CD4-positive, alpha-beta T cell treated with Interleukin-21 for 1 hour (primary cell): ENCODE measurements at places on chromosomes 11 and 22.

GRCh38 chr11:115085461-115086210, 407.3 kb downstream of the NXPE2 start:
- no peak for DNase-seq

DNA sequence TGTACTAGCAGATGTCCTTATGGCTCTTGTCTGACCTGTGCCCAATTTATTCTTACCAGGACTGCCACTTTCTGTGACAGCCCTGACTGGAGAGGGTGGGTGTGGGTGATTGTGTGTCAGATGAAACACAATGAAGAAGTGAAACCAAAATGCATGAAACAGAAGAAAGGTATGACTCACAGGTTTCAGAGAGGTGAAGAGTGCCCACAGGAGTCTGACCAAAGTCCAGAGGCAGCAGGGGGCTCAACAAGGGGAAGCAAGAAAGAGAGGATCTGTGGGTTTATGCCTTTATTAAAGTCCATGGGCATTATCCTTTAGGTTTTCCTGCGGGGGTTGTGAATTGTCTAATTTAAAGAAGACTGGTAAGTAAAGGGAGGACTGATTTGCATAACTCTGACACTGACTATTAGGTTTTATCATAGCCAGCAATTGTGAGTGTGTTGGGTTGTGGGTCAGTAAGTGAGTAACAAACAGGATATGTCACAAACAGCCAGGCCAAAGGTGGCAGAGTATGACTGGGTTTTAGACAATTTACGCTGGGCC, 3.9 kb upstream of the OR4C6 start:
- no peak for DNase-seq

GRCh38 chr11:15911377-15912044, 444.8 kb downstream of the SOX6 start:
- DNase-seq = no peak

DNA sequence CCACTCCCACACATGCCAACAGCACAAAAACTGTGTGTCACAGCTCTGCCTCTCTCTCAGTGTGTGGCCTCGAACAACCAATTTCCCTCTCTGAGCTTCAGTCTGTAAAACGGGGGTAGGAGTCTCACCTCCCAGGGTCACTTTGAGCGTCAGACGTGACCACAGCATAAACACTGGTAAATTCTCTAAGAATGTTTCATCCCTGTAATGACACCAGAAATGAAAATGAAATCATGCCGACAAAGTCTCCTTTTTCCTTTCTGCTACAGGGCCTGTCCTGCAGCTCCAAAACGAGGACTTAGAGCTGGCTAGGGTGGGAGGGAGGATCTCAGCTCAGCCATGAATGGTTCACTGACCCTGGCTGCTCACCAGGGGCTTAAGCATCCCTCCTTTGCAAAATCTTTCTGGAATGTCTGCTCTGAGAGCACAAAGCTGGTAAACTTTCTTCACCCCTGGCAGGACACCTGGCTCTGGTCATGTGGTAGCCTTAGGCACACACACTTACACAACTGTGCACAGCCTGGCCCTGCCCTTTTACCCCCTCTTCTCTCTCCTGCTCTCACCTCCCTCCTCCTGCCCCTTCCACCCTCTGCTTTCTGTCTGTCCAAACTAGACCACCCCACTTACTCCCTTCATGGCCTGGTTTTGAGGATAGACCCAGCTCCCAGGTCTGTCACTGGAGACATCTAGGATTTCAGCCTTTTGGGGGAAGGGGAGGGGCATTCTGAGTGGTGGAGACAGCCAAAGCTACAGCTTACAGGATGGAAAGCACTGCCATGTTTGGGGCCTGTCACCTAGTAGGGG, 12.3 kb upstream of the TSKU start:
- DNase-seq = no peak

DNA sequence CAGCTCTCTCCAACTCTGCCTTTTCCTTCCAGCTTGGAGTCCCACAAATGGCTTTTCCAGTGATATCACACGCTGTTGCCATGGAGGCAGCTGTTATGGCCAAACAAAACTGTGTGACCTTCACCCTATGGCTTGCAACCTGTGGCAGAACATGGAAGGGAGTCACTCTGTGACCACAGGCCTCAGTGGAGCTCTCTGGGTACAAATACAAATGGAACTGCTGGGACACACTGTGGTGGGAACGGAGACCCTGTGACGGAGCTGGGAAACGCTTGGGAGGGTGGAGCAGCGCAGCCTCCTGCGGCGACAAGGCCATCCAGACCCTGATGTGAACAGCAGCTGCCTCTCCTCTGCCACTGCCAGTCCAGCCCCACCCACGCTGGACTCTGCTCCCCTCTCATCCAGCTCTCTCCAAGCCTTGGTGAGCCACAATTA, 162.5 kb downstream of the ETS1 start:
- DNase-seq = no peak

GRCh38 chr11:7520011-7520942, 6.5 kb downstream of the PPFIBP2 start:
- no peak for DNase-seq

GRCh38 chr22:48251629-48252028, 1489.2 kb downstream of the TBC1D22A start:
- no peak for DNase-seq

DNA sequence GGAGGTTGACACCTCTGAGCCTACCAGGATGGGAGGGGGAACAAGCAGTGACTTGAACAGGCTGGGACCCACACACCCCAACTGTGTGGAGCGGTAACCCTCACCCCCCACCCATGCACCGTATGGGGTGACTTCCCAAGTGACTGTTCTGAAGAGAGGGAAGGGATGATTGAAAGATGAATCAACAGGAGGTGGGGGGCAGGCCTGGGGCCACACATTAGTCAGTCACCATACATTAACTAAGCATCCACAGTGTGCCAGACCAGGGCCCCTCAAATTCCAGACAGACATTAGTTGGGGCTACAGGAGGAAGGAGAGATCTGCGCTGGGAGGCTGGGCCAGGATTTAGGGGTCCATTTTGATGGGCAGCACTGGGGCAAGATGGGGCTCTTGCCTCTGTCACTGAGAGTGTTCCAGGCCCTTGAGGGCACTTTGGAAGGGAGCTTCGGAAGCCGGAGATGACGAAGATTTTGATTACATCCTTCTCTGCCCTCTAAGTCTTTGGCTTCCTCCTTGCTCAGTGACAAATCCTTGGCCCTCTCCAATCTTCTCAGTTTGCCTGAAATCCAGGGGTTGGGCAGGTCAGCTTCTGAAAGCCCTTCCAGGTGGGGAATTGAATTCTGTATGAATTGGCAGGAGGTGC, 966 bp downstream of the SMTN start:
- no peak for DNase-seq

DNA sequence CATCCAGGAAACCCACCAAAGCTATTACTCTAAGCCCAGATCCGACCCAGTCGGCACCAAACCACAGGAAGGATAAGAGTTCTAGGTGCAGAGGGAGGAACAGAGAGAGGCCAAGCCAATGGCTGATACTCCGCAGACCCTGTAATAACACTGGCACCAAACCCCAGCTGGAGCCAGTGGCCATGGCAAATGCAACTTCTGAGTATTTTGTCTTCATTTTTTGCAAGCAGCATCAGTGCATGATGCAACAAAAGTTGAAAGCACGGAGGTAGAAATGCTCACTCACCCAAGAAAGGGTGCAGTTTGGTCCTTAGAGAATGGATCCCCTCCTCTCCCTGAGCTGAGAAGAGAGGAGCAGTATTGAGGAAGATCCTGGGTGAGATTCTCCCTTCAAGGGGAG, 2.8 kb downstream of the TMEM121B start:
- DNase-seq = no peak

DNA sequence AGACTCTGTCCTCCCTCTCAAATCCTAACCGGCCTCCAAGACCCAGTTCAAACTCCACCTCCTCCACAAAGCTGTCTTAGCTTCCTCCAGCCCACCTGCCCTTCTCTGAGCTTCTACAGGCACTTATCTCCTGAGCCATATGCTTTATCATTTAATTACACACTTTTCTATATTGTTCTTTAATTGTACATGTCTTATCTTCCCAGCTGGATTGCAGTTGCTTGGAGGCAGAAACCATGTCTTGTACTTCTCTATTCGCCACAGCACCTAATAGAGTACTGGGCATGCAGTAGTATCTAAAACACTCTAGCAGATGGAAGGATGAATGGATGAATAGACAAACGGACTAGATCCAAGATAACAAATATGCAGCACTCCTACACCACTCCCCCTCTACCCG, 11.3 kb downstream of the TRIM29 start:
- no peak for DNase-seq

DNA sequence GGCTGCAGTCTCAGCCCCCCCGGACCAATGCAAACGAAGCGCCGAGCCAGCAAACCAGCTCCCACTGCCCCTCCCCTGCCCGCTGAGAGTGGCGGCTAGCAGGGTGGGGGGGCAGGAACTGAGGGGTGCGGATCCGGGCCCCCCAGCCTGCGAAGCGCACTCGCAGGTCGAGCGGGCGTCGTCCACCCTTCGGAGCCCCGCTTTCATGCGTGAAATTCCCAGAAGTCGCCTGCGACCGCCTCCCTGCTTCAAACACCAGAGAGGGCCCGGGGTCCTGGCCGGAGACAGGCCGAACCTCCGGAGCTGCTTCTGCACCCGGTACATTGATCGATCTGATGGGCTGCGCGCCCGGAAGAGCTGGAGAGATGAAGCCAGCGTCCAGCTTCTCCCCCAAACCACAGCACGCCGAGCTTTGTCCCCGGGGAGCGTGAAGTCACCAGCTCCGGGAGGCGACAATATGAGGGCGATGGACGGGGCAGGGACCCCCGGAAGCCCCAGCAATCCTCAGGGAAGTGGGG, 646 bp upstream of the PATZ1 start:
- DNase-seq = no peak

- DNase-seq = no peak
Measured at GRCh38 chr11:110177086-110177456, 83.9 kb downstream of the ZC3H12C start.

GRCh38 chr11:69002110-69002569, 10.9 kb downstream of the MRGPRF start:
- DNase-seq = no peak

DNA sequence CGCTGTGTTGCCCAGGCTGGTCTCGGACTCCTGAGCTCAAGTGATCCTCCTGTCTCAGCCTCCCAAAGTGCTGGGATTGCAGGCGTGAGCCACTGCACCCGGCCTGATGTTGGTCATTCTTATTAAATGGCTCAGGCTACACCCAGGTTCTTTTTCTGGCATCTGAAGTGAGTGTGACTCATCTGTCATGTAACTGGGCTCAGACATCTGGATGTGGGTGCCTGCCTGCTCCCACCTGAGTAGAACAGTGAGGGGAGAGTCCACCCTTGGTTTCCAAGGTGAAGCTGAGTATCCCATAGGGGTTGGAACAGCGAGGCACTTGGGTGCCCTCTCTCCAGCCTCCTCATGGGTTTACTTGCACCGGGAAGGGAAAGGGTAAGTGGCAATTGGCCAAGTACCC, 36.7 kb upstream of the EIF3D start:
- no peak for DNase-seq

- DNase-seq = no peak
Measured at GRCh38 chr11:12503039-12503484, 125.7 kb downstream of the PARVA start.

DNA sequence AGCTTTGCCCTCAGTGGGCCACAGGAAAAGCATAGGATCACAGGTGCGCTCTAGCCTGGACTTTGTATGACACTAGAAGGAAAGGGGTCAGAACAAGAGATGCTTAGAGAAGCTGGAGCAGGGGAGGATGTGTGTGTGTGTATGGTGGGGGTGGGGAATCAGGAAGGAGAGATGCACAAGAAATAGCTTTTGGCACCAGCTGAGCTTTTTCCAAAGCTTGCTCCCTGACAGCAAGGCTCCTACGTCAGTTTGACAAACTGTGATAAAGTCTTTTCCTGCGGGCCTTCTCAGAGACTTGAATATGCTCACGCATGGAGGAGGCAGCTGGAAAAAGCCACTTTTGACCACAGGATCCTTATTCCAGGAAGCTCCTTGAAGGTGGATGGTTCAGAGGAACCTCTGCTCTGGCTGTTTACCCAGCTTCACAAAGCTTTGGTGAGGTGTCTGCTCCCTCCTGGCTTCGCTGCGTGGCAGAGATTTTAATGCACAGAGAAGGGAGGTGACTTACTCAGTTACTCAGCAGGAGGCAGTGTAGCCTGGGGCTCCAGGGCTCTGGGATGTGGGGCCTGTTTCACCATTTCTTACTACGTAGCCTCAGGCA, 3.9 kb downstream of the CDC42EP1 start:
- no peak for DNase-seq

DNA sequence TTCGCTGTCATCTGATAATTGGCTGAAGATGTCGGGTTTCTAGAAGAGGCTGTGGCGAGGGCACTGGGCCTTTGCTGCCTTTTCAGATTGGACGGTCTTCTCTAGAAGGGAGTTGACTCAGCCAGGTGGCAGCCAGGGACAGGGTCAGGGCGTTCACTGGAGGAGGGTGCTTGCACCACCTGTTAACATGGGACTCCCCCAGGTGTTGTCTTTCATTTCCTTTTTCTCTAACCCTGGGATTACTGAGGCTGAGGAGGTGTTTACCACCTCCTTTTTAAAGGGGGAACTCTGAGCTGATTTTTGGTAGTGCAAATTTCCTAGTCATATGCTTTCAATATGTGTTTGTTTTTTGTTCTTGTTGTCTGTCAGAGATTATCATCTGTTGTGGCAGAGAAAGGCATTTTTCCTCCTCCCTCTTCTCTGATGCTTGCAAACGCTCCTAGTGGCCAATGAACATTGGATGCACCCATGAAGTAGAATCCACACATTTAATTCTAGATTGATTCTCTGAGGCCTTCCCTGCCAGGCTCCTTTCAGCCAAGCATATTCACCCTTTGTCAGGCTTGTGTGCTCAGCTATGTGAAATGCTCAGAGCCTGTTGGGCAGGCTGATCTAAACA, 54.1 kb downstream of the LDLRAD3 start:
- DNase-seq = no peak

DNA sequence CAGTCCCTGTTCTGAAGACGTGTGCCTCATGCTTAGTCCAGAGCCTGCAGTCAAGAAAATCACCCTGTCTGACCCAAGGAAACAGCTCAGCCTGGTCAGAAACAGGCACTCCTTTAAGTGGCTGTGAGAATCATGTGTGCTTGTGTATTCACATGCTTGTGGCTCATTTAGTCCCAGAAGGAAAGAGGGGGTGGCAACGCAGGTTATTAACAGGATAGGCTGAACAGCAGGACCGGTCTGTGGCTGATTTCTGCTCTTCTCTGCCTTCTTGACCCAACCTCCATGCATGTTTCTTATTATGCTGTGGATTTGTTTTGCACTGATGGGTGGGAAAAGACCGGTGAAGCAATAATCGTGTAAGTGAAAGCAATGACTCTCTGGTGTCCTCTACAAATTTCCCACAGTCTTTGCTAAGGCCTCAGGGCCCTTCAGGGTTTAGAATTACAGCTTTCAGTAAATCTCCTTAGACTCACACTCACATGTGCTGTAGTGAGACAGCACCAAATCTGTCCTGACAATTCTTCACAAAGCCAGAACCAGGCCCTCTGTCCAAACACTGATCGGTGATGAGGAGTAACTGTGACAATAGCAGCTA, 288.1 kb downstream of the ETS1 start:
- DNase-seq = no peak
